ENCODE measurements at places on chromosomes 1 and 21.

DNA sequence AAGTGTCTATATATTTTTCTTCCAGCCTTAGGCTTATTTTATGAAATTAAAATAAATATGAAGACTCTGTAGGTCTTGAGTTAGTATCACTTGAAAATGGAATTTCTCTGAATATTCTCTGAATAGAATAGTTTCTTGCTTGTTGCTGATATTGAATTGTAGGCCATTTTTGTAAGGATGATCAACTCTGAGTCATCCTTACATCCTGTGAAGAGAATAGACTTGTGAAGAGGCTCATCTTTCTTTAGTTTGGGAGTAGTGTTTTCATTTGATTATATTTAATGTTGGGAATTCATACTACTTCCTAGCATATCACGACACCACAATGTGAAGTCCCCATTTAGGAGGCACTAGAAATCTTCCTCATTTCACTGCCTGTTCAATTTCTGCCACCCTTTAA is 27.5 kb upstream of the CD1D start:
- no peak for DNase-seq

- no peak for DNase-seq
Observed at GRCh38 chr1:44038876-44039657, 7.8 kb upstream of the SLC6A9 start.

GRCh38 chr21:42740405-42740909 is 87.0 kb downstream of the PDE9A start:
- DNase-seq = no peak

GRCh38 chr1:56808410-56808809 is 10.8 kb downstream of the FYB2 start:
- peak; percentile 90 for DNase-seq

All from spinal cord (tissue), 10 donors.